ENCODE measurements at places on chromosomes 1 and 21. TPM values are rescaled to one million over a fixed set of nuclear protein-coding genes. Genes with fewer than 3 reads are reported as not detected.

Gene OPRD1
- 0.75 TPM for total RNA-seq

Gene NCSTN
- total RNA-seq: 114 TPM

- no peak overlapping the region for H3K27ac ChIP-seq
- H3K36me3 ChIP-seq: no peaks in the 10 kb centered on the region
- no peak for DNase-seq
- H3K27me3 ChIP-seq: no peaks in the 10 kb centered on the region
Measured at GRCh38 chr1:43831851-43832250, 101.8 kb upstream of the ARTN start.

- DNase-seq: no peak
- no peak overlapping the region for H3K4me3 ChIP-seq
- H3K27me3 ChIP-seq: no peaks in the 10 kb centered on the region
- no peak overlapping the region for H3K27ac ChIP-seq
- no peaks in the 10 kb centered on the region for H3K4me1 ChIP-seq
Measured at GRCh38 chr1:8970870-8971337, 25.2 kb downstream of the CA6 start.

- H3K36me3 ChIP-seq: peaks cover 54% of the 10 kb centered on the region
- no peak for DNase-seq
- no peaks in the 10 kb centered on the region for H3K4me1 ChIP-seq
Measured at GRCh38 chr21:44477131-44477530, 21.8 kb downstream of the LRRC3 start.

Gene SPRR1B
- not detected for total RNA-seq

DNA sequence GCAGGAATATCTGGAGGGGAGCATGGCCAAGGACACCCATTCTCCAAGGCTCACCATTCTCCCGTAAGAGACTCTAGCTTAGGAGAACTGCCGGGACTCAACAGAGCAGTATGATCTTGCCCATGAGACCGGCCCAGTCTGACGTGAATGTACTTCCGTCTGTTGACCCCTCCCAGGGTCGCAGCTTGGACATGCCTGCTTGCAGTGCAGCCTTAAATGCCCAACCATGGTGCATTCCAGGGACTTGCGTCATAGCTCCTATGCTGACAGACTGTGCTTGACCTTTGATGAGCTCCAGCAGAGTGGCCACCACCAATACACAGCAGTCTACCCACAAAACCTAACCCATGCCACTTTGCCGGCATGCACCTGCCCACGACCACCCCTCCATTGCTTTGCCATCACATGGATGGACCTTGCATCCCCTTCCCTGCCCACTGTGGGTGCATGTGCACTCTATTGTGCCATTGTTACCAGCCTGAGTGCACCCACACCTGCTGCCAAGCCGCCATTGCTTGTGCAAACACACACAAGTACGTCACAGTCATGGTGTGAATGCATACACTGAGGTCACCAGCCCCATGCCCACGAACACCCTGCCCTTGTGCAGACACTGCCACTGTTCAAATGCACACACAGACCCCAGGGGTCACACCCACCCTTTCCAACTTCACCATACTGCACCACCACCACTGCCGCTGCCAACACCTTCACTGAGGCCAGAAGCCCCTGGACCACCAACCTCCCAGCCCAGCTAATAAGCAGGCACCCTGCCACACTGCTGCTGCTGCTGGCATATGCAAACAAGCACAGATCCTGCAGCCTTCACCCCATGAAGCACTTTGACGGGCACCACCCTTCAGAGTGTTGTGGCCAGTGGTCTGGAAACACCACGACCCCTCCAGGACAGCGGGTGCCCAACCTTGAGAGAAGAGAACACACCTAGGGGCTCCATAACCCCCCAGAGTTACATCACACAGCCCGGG, 1141.3 kb downstream of the BRINP3 start:
- no peak overlapping the region for H3K27ac ChIP-seq
- no peaks in the 10 kb centered on the region for H3K36me3 ChIP-seq
- DNase-seq: no peak
- no peaks in the 10 kb centered on the region for H3K4me1 ChIP-seq
- H3K27me3 ChIP-seq: no peaks in the 10 kb centered on the region

GRCh38 chr1:41613689-41614574, 129.4 kb upstream of the EDN2 start:
- H3K27me3 ChIP-seq: no peaks in the 10 kb centered on the region
- H3K4me1 ChIP-seq: no peaks in the 10 kb centered on the region
- peak overlapping the region; percentile 29 for H3K27ac ChIP-seq
- H3K4me3 ChIP-seq: no peak overlapping the region
- no peaks in the 10 kb centered on the region for H3K36me3 ChIP-seq

Gene OLFML2B
- 1.6 TPM for total RNA-seq

DNA sequence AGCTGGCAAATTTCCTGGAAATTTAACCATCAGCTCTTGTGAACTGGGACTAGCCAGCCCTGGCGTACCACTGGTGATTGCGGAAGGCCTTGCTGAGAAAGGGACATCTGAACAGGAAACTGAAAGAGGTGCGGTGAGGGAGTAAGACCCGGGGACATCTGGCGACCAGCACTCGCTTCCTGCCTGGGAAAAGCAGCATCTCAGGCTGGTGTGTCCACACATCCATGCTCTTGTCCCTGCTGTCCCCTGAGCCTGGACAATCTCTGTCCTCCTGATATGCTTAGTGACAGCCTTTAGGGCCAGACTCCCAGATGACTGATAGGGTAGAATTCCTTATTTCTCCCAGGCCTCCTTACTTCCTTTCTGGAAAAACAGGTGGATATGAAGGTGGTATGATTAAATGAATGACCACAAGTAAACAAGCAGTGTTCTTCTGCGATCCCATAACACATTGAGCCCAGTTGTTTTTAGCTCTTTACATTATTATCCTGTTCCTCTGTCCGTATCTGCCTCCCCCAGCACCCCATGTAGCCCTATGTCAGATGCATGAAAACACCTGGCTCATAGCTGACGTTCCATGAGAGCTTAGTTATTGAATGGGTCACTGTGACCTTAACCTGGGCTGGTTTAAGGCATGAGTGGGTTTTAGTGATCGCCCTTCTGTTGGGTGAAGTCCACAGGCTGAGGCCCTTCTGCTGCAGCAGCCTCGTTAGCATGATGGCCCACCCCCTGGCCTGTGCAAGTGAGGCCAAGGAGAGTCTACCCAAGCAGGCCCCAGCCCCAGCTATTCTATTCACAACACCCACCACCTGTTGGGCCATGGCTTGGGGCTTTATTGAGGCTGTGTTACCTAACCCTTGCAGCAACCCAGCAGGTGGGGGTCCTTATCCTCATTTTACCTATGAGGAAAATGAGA, 76.1 kb upstream of the GADD45A start:
- peaks cover 16% of the 10 kb centered on the region for H3K4me1 ChIP-seq
- H3K36me3 ChIP-seq: no peaks in the 10 kb centered on the region
- no peak overlapping the region for H3K4me3 ChIP-seq
- no peaks in the 10 kb centered on the region for H3K27me3 ChIP-seq
- DNase-seq: peak; percentile 36

Gene PTPN22
- not detected for total RNA-seq

DNA sequence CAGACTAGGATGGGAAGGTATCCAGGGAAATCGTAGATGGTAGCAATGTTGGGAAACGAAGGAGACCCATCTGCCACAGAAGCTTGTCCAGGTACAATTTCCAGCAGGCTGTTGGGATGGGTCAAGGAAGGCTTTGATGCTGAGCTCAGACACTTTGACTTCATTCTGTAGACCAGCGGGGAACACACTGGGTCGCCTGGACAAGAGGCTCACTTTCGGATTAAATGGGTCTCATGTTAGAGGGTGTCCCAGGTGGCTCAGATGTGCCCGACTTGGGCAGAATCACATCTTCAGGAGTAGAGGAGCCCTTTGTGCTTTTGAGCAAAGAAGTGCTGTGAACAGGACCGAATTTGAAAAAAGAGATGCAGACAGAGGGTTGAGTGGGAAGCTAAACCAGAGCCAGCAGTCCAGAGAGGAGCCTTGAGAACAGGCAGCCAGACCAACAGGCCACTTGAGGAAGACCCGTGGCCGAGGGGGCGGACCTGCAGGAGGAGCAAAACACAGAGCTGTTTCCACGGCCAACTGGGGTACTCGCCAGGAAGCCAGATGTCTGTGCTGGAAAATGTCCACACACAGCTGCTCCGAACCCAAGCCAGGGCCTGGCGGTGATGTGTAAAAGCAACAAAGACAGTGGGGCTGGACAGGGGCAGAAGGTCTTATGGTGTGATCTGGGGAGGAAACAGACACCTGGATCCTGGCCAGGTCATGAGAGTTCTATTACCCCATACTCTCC, 146.9 kb downstream of the AJAP1 start:
- no peaks in the 10 kb centered on the region for H3K36me3 ChIP-seq
- no peak overlapping the region for H3K27ac ChIP-seq
- H3K4me1 ChIP-seq: peaks cover 19% of the 10 kb centered on the region
- no peak for DNase-seq

Gene CCDC190
- not detected for total RNA-seq

- H3K27ac ChIP-seq: no peak overlapping the region
- no peaks in the 10 kb centered on the region for H3K27me3 ChIP-seq
- peaks cover 47% of the 10 kb centered on the region for H3K36me3 ChIP-seq
- DNase-seq: no peak
- no peaks in the 10 kb centered on the region for H3K4me1 ChIP-seq
Measured at GRCh38 chr1:3787349-3787715, 9.0 kb downstream of the LRRC47 start.

Gene AMY2B
- total RNA-seq: 3.7 TPM

Gene WDR4
- 33.5 TPM for total RNA-seq

DNA sequence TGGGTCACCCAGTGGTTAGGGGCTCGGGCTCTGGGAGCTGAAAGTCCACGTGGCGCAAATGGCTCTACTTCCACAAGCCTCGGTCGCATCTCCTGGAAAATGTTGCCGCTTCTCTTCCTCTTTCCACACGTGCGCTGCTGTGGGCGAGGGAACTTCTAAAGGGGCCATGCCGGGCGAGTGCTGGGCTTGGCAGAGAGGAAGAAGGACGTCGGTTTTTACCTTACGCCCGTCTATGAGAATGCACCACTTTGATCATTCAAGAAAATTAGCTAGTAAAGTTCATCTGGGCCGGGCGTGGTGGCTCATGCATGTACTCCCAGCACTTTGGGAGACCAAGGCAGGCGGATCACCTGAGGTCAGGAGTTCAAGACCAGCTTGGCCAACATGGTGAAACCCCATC, 10.4 kb downstream of the SLC45A1 start:
- no peaks in the 10 kb centered on the region for H3K36me3 ChIP-seq
- DNase-seq: no peak
- no peaks in the 10 kb centered on the region for H3K4me1 ChIP-seq
- H3K27me3 ChIP-seq: no peaks in the 10 kb centered on the region
- H3K4me3 ChIP-seq: no peak overlapping the region

- H3K27ac ChIP-seq: no peak overlapping the region
- H3K4me1 ChIP-seq: no peaks in the 10 kb centered on the region
- H3K36me3 ChIP-seq: no peaks in the 10 kb centered on the region
- H3K4me3 ChIP-seq: no peak overlapping the region
- DNase-seq: no peak
Measured at GRCh38 chr1:97599447-97599846, 321.4 kb downstream of the DPYD start.

- H3K4me1 ChIP-seq: peaks cover 4% of the 10 kb centered on the region
- no peak for DNase-seq
- H3K36me3 ChIP-seq: peaks cover 22% of the 10 kb centered on the region
- H3K27ac ChIP-seq: no peak overlapping the region
- H3K4me3 ChIP-seq: no peak overlapping the region
Measured at GRCh38 chr1:20983297-20983889, 193.3 kb downstream of the EIF4G3 start.

- H3K27ac ChIP-seq: no peak overlapping the region
- peaks cover 6% of the 10 kb centered on the region for H3K4me1 ChIP-seq
- DNase-seq: no peak
- H3K27me3 ChIP-seq: no peaks in the 10 kb centered on the region
Measured at GRCh38 chr1:3460672-3461131, 6.2 kb downstream of the ARHGEF16 start.

DNA sequence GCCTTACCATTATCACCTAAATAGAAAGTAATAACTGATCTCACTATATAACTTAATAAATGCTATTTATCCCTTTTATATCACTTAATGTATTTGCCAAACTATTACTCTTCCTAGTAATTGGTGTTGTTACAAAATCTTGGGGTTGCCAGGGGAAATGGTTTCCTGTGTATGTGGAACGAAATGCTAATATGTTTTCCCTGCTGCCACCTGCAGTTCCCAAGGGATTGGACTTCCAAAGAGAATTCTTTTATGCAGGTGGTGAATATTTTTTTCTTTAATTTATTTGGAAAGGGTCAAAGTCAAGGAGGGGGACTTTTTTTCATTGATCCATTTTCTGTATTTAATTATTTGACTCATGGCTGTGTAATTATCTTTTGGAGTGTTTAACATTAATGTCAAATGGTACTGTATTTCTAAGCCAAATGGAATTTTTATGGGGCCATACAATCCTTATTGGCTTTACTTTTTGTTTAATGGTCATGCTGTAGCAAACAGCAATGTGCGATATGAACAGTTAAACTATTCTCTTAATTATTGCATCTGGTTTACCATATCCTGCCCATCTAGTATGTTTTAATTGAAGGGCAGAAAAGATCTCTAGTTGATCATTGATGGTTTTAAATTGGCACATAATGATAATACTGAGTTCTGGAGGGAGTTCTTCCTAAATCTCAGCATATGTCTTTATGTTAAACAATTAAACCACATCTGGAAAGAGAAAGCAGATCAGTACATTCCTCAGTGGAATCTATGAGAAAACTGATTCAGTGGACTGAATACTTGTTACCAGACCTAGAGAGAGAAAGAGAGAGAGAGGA, 486.3 kb downstream of the TTLL7 start:
- no peaks in the 10 kb centered on the region for H3K36me3 ChIP-seq
- H3K4me1 ChIP-seq: no peaks in the 10 kb centered on the region
- no peak overlapping the region for H3K27ac ChIP-seq
- no peak overlapping the region for H3K4me3 ChIP-seq

Gene NUF2
- total RNA-seq: 28.5 TPM

Gene ORC1
- 26.9 TPM for total RNA-seq

Gene GSTM2
- total RNA-seq: 30.2 TPM

DNA sequence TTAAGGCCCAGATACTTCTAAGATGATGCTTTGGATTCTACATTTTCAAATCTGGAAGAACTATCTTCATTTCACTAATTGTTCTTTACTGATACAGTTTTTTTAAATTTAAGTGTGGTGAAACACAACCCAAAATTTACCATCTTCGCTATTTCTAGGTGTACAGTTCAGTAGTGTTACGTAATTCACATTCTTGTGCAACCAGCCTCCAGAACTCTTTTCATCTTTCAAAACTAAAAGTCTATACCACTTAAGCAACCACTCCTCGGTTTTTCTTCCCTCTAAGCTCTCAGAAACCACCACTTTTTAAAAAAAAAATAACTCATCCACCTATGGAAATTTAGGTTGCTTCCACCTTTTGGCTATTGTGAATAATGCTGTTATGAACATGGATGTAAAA, 220.7 kb downstream of the PDE4B start:
- H3K4me3 ChIP-seq: no peak overlapping the region
- no peak for DNase-seq
- no peaks in the 10 kb centered on the region for H3K36me3 ChIP-seq
- no peaks in the 10 kb centered on the region for H3K27me3 ChIP-seq

Measured in endodermal cell (in vitro differentiated cells).